Right cardiac atrium (tissue), 5 donors: ENCODE measurements at places on chromosomes 1 and 21. TPM values are rescaled to one million over a fixed set of nuclear protein-coding genes. Genes with fewer than 3 reads are reported as not detected.

Gene CDC42
- 136 TPM for total RNA-seq

Gene CBR3
- 3.9 TPM for total RNA-seq

Gene HES4
- total RNA-seq: 62.5 TPM

Gene OR2L8
- not detected for total RNA-seq

Gene PGLYRP4
- total RNA-seq: not detected

Gene S100A14
- total RNA-seq: 4.3 TPM

Gene ARHGAP30
- total RNA-seq: 2.7 TPM
